ENCODE measurements at places on chromosomes 4 and X.
A peak's percentile ranks its signal among the peaks of the same experiment; 100 is the strongest.

GRCh38 chrX:20260885-20261284, 5.8 kb downstream of the RPS6KA3 start:
- DNase-seq, result no peak

DNA sequence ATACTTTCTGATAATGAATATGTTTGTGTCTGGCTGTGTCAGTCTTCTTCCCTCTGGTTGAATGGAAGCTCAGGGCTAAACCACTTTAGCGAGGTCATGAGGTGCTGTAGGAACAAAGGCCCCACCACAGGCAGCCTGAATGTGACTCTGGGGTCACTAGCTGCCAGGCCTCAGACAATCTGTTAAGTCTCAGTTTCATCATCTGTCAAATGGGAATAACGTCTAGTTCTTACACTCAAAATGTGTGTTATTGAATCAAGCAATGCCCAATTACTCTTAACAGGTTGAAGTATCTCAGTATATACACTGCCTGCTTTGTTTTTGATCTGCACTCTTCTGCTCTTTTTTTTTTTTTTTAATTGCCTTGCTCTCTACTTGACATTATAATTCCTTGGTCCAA, 148.6 kb downstream of the STK32B start:
- no peak for DNase-seq

DNA sequence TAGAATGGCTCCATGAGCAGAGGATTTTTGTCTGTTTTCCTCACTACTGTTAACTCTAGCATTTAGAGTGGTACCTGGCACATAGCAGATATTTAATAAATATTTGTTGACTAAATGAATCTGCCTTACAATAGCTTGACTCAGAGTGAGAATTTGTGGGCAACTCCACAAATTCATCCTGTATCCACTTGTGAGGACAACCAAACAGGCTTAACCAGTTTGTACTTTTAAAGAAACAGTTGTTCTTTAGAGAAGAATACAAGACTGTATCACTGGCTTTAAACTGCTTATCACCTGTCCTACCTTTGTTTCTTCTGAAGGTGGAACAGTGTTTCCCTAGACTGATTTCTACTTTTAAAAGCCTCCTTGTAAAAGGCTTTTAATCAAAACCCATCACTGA, 141.3 kb upstream of the SH3RF1 start:
- DNase-seq, result no peak

DNA sequence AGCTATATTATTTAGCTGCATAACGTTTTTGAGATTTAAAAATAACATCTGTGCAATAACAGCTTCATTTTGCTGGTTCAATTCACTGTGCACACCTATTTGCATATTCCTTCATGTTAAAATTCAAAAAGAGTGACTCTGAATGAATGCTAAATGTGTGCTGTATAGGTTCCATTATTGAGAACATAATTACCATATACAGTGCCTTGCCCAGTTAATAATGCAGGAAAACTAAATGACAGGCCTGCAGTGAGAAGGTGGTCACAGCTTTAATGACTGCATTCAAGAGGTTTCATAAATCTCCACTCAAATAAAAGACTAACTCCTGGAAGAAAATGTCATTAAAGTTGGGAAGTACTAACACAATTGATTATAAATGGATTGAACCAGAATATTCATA, 1183.2 kb upstream of the ADGRL3 start:
- DNase-seq, result no peak

- no peak for DNase-seq
These were observed 17.0 kb upstream of the SYTL5 start for GRCh38 chrX:37989304-37989703.

DNA sequence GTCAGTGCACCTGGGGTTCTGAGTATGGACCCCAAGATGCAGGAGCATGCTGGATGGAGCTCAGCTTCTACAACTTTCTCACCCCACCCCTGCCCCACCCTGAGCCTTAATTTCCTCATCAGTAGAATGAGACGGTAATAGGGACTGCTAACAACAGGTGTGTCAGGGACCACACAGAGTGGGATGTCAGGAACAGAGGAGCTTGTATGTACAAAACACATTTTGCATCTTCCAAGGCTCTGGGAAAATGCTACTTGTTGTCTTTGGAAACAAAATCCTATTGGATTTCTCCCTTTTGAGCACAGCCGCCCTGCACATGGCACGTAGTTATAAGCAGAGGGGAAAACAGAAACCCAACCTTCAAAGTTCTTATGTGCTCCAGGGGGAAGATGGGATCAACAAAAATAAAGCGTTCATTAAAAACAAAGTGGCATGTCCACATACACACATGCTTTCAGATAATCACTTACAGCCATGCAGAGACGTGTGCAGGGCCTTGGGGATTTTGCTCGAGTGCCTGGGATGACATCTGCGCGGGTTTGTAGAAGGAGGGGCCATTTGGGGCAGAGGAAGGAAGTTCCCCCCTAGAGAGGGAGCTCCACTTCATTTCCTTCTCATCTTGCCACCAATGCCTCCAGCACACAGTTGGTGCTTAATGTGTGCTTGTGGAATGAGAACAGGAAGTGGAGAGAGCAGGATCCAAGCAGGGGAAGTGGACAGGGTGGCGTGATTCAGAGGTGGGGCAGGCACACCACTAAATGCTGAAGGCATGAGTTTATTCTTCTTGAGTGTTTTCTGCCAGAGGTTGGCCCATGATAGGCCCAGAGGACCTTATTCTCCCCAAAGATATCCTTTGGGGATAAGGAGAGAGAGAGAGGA, 138.9 kb downstream of the SMIM20 start:
- DNase-seq, result no peak

- peak; percentile 62 for DNase-seq
These were observed at the start of gene OTUD5 for GRCh38 chrX:48957477-48957826. Gene OTUD5 (minus strand): TSS chrX:48957607. CDS start chrX:48957570, 37 bp downstream.

GRCh38 chr4:25448379-25449109, 71.5 kb downstream of the ANAPC4 start:
- no peak for DNase-seq

- DNase-seq, result no peak
These were observed 12.6 kb downstream of the SHOX start for GRCh38 chrX:643241-643595.

GRCh38 chr4:85842540-85842939, 367.6 kb downstream of the ARHGAP24 start:
- DNase-seq, result no peak

GRCh38 chrX:16559206-16559619, 90.7 kb upstream of the S100G start:
- no peak for DNase-seq

DNA sequence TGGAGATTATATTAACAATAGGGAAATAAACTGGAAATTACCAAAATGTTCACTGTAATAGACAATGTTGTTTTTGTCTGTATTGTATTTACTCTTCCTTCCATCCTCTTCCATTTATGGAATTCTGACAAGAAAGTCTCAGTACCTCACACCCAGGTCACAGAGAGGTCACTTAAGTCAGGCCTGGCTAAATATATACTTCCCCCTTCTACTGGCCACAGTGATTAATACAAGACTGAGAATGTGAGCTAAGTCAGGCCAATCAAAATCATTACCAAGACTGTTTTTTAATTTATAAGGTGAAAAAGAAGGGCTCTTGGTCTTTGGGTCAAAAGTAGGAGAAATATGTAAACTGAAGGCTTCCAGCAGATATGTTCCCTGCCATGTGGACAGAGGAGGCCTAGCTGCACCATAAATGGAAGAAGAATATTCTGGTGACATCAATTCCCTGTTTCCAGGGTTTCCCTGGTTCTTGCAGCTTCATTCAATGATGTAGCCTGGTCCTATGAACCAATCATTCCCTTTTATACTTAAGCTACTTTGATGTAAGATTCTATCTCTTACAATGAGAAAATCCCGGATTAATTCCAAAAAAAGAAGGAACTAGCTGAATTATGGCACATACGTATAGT, 64.3 kb downstream of the LRBA start:
- DNase-seq, result no peak

DNA sequence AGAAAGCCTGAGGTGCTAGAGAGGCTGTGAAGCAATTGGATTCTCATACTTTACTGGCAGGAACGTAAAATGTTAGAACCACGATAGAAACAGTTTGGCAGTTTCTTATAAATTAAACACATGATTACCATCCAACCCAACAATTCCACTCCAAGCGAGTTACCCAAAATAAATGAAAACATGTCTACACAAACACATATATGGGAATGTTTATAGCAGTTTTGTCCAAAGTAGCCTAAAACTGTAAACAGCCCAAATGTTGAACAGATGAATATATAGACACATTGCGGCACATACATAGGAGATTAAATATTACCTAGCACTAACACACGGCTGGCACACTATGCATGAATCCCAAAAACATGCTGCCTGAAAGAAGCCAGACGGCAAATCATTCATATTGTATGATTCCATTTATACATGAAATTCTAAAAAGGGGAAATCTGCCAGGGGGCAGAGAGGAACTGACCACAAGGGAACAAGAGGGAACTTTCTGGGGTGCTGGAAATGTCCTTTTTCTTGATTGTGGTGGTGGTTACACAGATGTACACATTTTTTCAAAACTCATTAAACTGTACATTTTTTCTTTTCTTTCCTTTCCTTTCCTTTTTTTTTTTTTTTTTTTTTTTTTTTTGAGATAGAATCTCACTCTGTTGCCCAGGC, 50.4 kb upstream of the SLC25A4 start:
- no peak for DNase-seq

DNA sequence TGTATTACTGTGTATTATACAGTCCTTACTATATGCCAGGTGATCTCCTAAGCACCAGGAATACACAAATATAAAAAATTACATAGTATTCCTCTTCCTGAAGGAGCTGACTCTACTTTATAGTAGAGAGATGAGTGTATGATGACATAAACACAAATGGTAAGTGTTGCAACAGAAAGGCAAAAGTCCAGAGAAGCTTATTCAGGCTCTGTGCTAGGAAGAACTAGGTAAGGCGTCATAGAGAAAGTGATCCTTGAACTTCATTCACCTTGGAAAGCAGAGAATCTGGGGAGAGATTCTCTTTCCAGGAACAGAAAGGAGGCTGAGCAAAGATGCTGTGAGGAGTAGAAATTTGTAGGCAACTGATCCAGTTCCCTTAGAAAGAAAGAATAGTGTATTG, 115.0 kb upstream of the KCNIP4 start:
- DNase-seq, result no peak

GRCh38 chr4:143369552-143369951, 32.9 kb downstream of the GAB1 start:
- no peak for DNase-seq

- no peak for DNase-seq
These were observed 101.5 kb downstream of the MGST2 start for GRCh38 chr4:139767168-139767567.

- DNase-seq, result no peak
These were observed 213.3 kb upstream of the MAB21L2 start for GRCh38 chr4:150368667-150369066.

- DNase-seq, result no peak
These were observed 66.1 kb upstream of the ZNF827 start for GRCh38 chr4:146004730-146005129.

Measured in activated CD4-positive, alpha-beta T cell treated with anti-CD3 and anti-CD28 coated beads, Interleukin-2, amount 50 U/mL, for 4 hours (primary cell).